ENCODE measurements at places on chromosomes 12 and 14.

DNA sequence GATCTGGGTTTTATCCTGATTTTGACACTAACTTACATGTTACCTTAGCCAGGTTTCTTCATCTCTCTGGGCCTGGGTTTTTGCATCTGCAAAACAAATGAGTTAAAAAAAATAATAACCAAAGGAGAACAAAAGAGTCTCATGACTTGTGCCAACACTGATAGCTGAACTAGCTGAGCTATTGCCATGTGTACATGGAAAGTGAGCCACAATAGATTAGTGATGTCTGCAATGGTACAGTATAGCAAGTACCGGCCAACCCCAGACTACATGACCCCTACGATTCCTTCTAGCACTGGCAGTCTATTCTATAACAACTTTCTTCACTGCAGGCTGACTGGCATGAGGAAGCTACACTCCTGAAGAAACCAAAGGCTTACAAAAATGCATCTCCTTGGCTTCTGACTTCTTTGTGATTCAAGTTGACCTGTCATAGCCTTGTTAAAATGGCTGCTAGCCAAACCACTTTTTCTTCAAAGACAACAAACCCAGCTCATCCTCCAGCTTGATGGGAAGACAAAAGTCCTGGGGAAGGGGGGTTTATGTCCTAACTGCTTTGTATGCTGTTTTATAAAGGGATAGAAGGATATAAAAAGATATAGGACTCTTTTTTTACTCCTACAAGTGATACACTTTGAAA is 123.7 kb downstream of the DAD1 start:
- DNase-seq, result no peak

DNA sequence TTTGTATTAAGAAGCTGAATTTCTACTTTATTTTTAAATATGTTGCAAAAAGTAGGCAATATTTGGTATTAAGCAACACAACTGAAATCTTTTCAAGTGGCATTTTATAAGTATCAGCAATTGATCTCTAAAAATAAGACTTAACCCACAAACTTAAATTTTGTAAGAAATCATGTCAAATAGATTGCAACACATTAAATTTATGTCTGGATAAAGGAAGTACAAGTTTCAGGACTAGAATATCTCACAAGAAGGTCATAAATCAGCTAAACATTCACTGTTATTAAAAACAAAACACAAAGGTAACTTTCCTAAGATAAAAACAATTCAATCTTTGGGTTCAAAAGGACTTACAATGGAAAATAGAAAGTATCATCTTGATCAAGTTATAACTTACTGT is 32.8 kb downstream of the CPNE8 start:
- no peak for DNase-seq

- DNase-seq, result no peak
Observed at GRCh38 chr14:82244791-82245190, 711.1 kb upstream of the SEL1L start.

- no peak for DNase-seq
Observed at GRCh38 chr14:55441286-55441685, 870 bp upstream of the TBPL2 start.

DNA sequence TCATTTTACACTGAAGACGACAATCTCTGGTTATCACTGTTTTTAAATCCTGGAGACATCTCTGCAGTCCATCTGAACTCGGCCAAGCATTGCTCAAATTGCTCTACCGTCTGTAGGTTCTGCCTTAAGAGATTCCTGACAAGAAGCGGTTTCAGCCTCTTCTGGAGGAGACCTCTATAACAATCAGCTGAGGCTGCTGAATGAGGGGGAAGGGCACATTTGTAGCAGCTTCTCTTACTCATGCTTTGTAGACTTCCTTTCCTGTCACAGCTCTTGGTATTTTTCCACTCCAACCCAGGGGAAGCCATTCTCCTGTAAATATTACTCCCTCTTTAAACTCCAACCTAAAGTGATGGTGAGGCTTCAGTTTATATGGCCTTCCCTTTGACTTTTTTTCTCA is 3.0 kb downstream of the ARG2 start:
- peak; percentile 64 for DNase-seq

DNA sequence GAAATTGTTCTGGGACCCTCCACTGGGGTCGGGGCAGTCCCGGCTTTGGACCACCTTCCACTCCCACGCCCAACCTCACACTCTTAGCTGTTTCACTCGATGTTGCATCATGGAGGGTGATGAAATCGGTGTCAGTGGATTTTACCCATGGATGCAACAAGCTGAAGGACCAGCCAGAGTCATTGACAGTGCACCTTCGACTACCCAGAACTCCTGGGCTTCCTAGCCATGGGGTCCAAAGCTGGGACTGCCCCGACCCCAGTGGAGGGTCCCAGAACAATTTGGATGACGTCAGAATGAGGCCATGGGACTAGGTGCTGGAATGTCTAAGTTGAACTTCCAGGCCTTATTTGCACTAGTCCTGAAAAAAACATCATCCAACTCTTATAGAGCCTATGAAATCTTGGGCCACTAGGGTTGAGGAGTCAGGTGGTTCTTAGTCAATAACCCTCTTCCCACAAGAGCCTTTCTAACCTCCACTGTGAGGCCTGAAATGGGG is 882 bp upstream of the IL23A start:
- DNase-seq, result no peak

GRCh38 chr14:64728856-64729255 is 24.6 kb downstream of the PLEKHG3 start:
- DNase-seq, result no peak

DNA sequence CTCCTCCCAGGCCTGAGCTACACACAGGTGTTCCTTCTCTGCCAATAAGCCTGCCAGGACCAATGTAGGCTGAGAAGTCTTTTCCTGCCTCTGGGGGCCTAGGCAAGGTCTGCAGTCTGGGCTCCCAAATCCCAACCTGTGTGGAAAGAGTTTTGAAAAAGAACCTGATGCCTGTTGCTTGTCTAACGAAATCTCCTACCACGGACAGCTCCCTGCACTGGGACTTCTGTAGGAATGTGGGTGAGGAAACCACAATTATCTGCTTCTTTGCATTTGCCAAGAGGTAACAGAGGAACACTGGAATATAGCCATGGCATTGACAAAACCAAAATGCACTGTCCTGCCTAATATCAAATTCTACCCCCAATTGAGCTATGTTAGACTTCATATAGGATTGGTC is 877.0 kb upstream of the TMEM132C start:
- peak; percentile 53 for DNase-seq

DNA sequence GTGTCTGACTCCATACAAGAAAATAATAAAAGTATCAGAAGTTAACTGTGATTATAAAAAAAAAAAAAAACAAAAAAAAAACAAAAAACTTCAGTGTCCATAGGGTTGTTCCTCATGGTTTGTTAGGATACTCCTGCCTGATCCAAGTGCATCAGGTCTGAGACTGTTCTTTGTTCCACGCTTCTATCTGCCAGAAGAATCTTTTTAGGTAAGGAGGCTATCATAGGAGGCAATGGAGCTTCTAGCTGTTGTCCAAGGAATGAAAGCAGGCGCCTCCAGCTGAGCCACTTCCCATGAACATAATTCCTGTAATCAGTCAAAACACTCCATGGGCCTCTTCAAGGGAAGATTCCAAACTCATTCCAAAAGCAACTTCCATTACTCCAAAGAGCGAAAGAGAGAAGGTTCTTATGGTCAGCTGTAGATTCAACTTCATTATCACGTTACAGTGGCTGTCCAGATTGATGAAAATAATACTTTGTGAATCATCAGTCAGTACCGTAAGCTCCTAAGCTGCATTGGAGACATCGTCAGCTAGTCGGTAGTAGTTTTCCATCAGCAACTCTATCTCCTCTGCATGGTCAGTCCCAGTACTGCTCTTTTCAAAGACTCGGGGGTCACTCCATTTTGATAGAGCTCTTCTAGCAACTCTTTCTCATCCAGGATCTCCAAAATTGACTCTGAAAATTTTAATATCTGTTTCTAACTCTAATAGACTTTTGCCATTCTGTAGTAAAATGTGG is 9.7 kb downstream of the TBC1D15 start:
- DNase-seq, result no peak

GRCh38 chr12:124007826-124008570 is 35.0 kb downstream of the ZNF664 start:
- no peak for DNase-seq

DNA sequence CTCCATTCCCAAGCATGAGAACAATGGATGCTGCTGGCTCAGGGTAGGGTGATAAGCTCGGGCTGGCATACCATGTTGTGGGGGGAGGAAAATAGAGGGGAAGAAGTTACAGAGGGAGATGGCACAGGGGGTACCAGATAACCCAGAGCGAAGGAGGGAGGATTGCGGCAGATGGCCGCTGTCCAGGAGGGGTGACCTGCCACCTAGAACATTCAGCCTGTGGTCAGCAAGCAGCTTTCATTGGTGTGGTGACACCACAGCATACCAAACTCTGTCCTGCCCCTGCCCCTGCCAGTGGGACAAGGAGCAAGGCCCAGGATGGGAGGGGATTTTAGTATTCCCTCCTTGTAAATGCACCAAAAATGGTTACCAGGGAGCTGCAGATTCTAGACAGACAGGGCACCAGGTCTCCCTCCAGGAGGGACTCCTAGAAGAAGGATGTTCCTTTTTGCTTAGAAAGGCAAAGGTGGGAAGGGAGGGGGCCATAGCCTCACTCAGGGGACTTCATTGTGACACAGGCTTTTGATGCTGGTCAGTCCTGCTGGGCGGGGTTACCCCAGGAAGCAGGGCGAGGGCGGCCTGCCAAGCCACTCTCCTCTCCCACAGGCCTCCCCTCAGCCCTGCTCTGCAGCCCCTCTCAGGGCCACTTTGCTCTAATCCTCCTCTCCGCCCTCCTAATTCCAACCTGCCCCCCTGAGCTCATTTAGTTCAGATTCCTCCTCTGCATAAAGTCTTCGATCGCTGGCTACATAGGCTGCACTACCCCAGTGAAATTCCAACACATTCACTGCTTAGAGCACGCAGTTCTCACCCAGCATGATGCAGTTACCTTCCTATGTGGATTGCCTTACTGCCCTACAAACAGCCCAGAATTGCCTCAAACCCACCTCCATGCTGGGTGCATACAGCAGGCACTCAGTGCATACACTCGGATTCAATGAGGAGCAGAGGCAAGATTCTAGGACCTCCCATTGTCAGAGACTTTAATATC is 36.0 kb upstream of the PLEKHG6 start:
- DNase-seq, result no peak

GRCh38 chr14:80981156-80981555 is 25.7 kb downstream of the TSHR start:
- no peak for DNase-seq

- DNase-seq, result no peak
Observed at GRCh38 chr14:52400846-52401245, 86.7 kb downstream of the PTGER2 start.

- DNase-seq, result no peak
Observed at GRCh38 chr12:47987411-47988072, 16.7 kb downstream of the COL2A1 start.
